Inflammatory macrophage (primary cell): ENCODE measurements at places on chromosomes 7 and 10.

- peak; percentile 34 for DNase-seq
These were observed 145.1 kb downstream of the PLXDC2 start for GRCh38 chr10:19961076-19962053.

DNA sequence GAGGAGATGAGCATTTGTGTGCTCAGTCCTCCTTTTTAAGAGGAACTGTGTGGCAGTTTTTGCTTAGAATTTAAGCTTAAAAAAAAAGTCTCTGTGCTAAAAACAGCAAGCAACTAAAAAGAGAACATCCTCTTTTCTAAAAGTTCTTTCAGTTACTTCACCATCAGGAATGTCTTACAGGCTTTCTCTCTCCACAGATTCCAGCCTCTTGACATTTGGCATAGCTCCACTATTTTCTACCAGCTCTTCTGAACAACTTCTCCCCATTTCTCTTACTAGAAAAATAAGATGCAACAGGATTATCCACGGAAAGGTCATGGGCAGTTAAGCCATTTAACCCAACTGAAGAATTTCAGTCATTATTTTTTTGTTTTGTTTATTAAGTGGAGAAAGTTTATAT is 13.2 kb downstream of the PCLO start:
- DNase-seq, result no peak

DNA sequence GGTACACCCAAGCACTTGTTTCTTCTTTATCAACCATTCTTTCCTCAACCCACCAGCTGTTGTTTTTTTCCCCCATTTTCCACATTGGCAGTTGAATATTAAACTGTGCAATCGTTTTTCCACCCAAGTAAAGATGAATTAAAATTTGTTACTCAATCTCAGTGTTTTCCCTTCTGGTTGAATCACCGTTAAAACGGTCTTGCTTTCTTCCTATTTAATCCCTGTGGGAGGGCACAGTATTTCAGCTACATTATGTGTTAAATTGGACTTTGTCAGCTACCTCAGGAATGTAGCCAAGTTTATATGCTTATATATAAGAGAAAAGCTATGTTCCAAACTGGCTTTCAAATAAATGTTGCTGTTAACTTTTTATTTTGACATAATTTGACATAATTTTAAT is 19.9 kb downstream of the SLC35G1 start:
- DNase-seq, result no peak

DNA sequence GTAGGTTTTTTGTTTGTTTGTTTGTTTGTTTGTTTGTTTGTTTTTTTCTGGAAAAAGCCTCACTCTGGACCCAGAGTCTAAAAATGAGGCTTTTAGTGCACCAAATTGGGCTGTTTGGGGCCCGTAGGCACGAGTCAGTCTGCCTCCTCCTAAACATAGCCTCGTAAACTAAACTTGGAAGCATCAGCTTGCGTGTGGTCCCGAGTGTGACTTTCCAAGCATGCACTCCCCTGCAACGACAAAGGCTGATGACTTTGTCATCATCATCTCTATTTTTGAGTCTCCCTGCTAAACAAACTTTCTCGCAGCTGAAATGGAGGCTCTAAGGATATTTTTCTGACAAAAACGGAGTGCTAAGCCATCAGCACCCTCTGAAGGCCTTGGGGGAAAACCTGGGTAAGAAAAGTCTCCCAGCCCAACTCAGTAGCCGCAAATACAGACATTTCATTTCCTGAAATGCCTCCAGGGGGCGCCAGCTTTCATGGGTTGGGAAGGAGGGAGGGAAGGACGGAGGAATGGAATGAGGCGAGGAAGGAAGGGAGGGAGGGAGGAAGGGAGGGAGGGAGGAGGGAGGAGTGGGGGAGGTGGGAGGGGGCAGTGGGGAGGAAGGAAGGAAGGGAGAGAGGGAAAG is 245.9 kb downstream of the KCNMA1 start:
- DNase-seq, result peak; percentile 53

DNA sequence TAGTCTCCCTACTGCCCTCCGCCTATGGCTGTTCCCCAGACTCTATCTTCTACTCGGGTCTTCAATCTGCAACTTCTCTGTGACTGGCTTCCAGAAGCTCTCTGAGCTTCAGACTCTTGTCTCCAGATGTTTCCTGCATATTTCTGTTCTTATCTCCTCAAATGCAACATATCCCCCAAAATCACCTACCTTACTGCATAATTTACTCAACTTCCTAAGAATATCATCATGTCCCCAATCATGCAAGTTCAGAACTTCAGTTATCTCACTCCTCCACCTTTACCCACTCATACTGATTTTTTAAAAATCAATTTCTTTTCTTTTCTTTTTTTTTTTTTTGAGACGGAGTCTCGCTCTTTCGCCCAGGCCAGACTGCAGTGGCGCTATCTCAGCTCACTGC is 68.8 kb downstream of the RAPGEF5 start:
- DNase-seq, result no peak

GRCh38 chr10:20999699-21000098 is 102.6 kb upstream of the NEBL start:
- peak; percentile 7 for DNase-seq

DNA sequence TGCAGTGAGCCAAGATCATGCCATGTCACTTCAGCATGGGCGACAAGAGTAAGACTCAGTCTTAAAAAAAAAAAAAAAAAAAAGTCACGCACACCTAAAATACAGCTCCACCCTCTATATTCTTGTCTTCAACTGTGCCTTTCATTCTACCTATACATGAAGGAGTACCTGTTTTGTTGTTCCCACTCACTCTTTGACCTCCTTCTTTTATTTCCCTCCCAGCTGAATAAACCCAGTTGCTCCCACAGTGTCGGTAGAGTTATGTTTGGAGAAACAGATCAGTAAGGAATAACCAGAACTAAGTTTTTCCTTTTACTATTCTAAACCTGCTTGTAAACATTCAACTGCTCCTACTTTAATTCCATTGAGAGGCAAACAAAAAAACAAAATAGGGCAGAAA is 50.3 kb downstream of the IDE start:
- no peak for DNase-seq

DNA sequence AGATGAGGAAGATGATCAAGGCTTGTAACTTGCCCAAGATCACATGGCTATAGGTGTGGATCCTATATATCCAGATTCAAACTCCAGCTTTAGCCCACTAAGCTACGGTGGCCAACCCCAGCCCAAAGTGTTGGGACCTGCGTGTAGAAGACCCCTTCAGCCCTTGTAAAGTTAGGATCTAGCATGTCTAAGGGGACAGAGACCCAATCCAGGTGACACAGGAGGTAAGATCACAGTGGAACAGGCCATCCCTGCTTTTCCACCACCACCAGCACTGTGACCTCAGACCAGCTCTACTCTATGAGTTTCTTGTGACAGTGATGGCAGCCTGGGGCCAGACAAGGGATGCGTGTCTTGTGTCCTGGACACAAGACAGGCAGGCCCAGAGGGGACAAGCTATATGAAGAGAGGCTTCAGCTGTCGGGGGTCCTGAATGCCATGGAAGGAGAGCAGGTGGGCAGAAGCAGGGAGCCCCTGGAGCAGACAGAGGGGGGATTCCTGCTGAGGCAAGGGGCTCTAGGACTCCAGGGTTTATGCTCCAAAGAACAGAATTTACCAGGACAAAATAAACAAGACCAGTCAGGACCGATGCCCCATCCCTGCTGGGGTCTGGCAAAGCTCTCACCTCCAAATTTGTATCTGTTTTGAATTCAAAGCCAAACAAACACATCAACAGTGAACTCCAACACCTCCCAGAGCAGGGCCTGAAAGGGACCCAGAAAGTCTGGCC is 10.4 kb downstream of the GPRIN2 start:
- no peak for DNase-seq

GRCh38 chr7:18503126-18503866 is 7.7 kb downstream of the HDAC9 start:
- peak; percentile 44 for DNase-seq

- DNase-seq, result no peak
These were observed 13.4 kb downstream of the SGMS1 start for GRCh38 chr10:50610368-50610767.

- no peak for DNase-seq
These were observed 74.2 kb downstream of the NXPH1 start for GRCh38 chr7:8507566-8507965.
